ENCODE measurements at places on chromosomes 7 and 10. TPM values are rescaled to one million over a fixed set of nuclear protein-coding genes. Genes with fewer than 3 reads are reported as not detected.

PAX4 gene
- not detected for total RNA-seq

GRCh38 chr10:44030132-44030531 lies 354.8 kb downstream of the CXCL12 start:
- DNase-seq = no peak

DNA sequence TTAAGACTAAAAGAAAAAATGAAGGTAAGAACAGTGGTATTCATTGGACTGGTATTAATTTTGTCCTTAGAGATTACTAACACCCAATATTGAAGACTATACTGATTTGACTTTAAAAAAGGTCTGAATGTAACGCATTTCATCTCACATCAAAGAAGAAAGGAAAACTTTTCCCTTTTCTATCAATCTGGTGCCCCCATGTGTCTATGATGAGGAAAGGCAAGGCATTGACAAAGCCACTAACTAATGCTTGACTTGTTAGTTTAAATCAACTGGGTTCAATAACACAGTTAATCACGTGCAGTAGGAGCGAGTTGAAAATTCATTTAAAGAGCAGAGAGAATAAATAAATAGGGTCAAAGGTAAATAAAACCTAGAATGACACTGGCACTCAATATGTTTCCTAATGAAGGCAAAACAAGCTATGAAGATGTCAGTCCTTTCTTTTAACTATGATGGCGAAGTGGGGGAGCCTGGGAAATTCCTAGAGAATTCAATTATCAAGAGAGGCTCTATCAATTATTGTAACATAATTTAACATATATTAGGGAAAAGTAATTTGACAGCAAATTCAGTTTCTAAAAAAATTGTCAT lies 180.9 kb downstream of the ANK3 start:
- peak; percentile 61 for DNase-seq

IFIT1 gene
- total RNA-seq = 0.87 TPM

GRCh38 chr7:30206942-30207341 lies 72.2 kb downstream of the MTURN start:
- no peak for DNase-seq

ADCYAP1R1 gene
- total RNA-seq = under 0.01 TPM

ANK3 gene
- total RNA-seq = under 0.01 TPM

LGI1 gene
- total RNA-seq = not detected
